Nephron progenitor cell (in vitro differentiated cells): ENCODE measurements at places on chromosomes 5 and 9.
A peak's percentile ranks its signal among the peaks of the same experiment; 100 is the strongest.

- DNase-seq: no peak
These were observed 178.5 kb downstream of the ADAMTS12 start for GRCh38 chr5:33713136-33713765.

- peak; percentile 50 for DNase-seq
These were observed 9.9 kb upstream of the CXXC5 start for GRCh38 chr5:139638090-139638735.

DNA sequence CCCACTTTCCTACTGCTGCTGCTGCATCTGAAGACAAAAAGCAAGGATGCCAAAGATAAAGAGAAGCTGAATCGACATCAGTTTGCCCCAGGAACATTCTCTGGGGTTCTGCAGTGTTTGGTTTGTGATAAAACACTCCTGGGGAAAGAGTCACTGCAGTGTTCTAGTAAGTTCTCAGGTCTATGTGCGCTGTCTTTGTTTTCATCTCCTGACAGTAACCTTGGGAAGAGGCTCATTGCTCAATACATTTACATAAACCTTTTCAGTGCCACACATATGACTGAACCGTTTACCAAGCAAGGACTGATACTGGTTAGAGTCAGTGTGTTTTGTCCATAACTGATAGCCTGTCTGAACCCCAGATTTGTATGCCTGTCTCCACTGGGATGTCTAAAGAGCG lies 232.1 kb downstream of the ARHGEF28 start:
- no peak for DNase-seq

DNA sequence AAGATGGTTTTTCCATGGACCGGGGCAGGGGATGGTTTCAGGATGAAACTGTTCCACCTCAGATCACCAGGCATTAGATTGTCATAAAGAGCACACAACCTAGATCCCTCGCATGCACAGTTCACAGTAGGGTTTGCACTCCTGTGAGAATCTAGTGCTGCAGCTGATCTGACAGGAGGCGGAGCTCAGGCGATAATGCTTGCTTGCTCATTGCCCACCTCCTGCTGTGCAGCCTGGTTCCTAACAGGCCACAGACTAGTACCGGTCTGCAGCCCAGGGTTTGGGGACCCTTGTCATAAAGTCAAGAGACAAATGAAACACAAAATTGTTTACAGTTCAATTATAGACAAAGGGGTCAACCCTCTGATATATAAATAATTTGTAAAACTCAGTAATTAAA lies 101.7 kb downstream of the RANBP17 start:
- no peak for DNase-seq

DNA sequence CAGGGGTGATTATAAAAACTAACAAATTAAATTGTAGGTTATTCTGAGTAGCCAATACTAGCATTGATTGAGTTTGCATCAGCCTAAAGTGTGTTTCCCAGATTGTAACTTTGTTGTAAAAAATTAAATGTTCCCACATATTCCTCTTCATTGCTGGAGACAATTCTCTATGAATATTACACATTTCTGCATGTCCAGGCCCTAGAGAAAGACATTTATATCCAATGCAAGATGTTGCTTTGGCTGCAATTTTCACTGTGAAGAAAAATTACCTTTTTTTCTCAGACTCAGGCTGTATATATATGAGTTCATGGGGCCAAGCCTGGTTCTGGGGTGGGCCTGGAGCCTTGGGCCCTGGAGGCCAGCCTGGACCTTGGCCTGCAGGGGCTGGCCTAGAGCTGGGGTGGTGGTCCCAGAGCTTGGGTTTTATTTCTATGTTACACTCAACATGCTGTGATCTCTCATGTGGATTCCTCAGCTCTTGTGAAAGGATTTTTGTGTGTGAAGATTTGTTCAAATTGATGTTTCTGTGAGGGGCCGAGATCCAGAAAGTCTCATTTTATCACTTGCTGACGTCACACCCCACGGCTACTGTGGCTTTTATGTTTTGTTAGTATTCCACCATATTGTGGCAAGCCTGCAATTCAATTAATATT lies 232.5 kb downstream of the SPATA31A1 start:
- no peak for DNase-seq

DNA sequence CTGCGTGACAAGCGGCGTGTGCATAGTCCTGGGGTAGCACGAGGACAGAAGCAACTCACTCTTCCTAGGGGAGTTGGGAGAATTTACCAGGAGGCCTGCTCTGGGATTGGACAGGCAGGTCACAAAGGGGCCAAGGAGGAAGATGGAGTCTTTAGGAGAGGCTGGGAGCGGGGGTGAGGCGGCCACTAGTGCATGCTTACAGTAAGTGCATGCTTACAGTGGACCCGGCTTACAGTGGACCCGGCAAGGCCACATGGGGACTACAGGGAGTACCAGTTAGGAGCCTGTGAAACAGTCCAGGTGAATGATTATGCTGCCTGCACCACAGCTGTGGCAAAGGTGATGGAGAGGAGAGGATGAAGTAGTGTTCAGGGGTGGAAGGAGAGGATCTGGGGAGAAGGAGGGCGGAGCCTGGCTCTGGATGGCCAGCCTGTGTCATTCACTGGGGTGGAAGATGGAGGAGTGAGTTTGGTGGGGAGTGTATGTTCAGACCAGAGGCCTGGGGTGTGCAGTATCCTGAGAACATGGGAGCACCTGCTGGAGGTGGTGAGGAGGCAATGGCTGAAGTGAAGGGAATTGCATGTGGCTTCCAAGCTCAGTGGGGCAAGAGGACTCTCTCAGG lies 78.7 kb downstream of the CRB2 start:
- peak; percentile 36 for DNase-seq
